ENCODE measurements at places on chromosomes 12 and 14.

DNA sequence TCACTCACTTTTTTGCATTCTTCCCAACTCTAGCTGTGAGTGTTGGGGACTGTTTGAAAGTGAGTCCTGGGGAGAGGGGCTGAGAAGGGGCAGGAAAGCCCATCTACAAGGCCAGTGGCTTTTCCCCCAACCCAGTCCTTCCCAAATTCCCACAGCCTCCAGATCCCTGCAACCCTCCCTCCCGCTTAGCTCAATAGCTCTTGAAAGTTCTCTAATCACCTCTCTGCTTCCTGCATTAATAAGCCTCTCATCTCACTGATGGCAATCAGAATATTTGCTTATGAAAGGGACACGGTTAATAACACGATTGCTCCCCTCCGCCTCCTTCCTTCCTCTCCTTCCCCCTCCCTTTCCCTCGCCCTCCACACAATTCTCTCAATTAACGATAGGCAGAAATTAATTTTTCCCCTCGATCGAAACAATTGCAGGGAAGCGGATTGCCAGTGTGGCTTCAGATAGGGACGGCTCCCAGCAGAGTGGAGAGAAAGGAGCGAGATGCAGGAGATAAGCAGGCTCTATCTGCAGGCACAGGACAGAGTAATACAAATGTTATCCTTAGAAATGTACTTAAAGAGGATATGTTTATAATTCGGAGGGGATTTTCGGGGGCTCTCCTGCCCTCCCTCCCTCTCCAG is 15.1 kb upstream of the GPATCH2L start:
- DNase-seq, result no peak

DNA sequence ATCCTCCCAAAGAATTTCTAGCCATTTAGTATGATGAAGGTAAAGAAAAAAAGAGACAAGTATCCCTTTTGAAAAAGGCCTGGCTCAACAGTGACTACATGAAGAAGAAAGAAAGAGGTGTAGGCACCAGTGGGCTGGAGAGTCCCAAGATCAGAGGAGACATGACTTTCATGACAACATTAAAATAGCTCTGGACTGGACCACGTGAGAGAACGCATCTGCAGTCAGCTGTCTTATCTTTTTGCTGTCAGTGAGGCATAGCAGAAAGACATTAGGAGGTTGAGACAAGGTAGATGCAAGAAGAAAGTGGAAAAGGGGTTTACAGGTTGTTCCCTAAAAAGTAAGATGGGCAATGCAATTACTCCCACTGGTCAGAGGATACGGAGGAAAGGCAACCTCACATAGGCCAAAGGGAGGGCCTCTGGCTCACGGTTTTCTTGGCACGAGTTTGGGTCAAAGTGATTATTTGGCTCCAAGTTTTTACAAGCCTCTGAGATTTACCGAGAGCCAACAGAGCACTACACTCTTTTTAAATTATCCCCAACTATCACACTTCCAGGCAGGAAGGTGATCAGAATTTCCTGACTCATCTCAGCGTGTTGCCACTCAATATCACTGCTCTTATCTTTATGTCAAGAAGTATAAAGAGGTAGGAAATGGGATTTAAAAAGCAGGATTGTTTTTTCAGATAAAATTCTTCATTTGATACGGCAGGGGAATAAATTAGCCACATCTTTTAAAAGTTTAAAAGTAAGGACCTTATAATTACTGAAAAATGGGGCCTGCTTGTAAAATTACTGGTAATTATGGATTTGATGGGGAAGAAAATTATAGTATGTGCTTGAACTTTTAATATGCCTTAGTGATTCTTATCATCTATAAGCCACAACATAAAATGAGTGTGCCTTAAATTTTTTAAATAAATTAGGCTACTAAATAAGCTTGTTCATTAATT is 29.2 kb downstream of the TMTC1 start:
- no peak for DNase-seq

DNA sequence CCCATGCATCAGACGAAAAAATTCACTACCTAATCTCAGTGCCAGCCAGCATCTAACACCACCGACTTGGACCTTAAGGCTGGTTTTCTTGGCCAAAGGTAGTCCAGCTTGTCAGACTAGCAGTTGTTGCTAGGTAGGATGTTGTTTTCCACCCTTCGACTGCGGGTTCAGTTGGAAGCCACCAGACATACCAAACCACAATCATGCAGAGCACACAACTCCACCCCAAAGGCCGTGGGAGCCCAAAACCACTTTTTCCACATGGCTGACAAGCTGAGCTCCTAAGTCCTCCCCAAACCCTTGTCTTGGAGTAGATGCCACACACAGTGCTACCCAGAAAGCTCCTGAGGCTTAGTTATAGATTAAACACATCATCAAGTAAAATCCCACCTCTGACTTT is 46.8 kb downstream of the LRIG3 start:
- DNase-seq, result no peak

DNA sequence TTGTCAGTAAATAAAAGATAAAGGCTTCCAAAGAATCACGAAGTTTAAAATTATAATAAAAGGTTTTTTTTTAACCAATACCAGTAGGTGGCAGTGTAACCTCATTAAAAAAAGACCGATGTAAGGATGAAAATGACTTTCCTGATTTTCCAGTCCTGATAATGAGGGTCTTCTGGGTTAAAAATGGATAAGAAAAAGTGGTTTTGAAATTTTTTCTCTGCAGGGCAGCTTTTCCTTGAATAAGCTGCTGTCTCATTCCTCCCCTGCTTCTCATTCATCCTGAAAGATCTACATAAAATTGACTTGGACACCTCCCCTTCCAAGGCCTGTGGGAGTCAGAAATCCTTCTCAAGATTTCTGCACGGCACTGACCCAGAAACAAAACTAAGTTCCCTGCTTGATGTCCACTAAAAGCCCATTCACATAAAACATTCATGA is 58.9 kb upstream of the FBXO33 start:
- no peak for DNase-seq
